ENCODE measurements at places on chromosomes 6 and 20.

- DNase-seq, result no peak
Observed at GRCh38 chr6:168724669-168725570, 283.9 kb downstream of the SMOC2 start.

DNA sequence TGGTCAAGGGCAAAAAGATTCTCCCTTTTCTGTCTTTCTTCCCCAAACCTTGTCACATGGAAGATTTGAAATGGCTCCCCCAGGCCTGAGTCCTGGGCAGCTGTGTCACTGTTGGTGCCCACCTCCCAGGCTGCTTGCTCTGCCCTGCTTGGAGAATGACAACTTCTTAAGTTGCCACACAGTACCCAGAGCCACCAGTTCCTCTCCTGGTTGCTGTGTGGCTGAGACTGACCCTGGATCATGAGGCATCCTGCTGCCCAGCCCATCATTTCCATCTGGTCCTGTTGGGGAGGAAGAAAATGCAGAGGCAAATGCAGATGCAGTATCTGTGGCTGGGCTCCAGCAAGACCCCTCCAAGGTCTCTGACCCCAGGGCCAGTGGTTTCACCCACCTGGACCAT is 113.7 kb downstream of the PHACTR3 start:
- DNase-seq, result no peak

DNA sequence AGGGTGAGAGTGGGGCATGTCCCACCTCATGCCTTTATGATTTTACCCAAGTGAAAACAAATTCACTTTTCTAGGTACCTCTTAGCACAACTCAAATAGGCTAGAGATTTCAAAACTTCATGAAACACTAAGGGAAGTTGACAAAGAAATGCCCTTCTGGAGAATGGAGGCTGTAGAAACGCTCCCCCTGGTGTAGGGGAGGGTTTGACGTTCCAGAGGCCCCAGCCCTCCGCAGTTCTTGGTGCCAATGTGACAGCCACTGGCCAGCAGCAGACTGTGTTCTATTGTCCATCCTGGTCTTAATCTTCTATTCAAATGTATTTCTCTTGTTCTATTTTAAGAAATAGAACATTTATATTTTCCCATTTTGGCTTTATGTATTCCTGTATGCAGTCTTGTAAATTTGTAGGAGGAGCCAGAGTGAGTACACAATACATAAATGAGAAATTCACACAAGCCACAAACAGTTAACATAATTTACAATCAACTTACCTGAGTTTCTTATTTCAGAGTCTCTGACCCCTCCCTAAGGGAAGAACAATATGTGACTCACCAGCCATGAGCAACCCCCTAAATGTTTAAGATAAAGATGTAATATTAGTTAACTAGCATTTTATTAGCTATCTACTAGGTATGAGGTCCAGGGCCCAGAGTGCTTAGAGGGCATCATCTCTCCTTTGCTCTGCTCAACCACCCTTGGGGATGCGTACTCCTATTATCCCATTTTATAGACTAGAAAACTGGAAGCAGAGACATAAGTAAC is 8.8 kb upstream of the MUC21 start:
- no peak for DNase-seq

DNA sequence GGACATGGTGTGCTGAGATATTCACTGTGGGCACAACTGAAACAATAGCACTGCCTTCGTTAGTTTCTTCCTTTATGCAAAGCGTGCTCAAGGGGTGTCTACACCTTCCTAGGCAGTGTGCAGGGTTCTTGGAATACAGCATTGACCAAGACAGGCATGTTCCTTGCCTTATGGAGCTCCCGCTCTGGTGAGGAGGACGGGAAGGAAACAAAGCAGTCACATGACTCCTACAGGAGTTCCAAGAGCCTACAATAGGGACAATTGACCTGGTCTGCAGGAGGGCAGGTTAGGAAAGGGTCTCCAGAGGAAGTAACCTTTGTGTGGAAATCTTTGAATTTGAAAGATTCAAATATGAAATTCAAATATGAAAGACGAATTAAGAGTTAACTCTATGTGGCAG is 25.8 kb upstream of the SIRPB2 start:
- DNase-seq, result no peak

- no peak for DNase-seq
Observed at GRCh38 chr6:20169119-20169557, 43.1 kb downstream of the MBOAT1 start.

- peak; percentile 55 for DNase-seq
Observed at GRCh38 chr6:87473419-87473903, 687 bp downstream of the SLC35A1 start.

GRCh38 chr6:54957698-54958097 is 111.1 kb downstream of the FAM83B start:
- no peak for DNase-seq

DNA sequence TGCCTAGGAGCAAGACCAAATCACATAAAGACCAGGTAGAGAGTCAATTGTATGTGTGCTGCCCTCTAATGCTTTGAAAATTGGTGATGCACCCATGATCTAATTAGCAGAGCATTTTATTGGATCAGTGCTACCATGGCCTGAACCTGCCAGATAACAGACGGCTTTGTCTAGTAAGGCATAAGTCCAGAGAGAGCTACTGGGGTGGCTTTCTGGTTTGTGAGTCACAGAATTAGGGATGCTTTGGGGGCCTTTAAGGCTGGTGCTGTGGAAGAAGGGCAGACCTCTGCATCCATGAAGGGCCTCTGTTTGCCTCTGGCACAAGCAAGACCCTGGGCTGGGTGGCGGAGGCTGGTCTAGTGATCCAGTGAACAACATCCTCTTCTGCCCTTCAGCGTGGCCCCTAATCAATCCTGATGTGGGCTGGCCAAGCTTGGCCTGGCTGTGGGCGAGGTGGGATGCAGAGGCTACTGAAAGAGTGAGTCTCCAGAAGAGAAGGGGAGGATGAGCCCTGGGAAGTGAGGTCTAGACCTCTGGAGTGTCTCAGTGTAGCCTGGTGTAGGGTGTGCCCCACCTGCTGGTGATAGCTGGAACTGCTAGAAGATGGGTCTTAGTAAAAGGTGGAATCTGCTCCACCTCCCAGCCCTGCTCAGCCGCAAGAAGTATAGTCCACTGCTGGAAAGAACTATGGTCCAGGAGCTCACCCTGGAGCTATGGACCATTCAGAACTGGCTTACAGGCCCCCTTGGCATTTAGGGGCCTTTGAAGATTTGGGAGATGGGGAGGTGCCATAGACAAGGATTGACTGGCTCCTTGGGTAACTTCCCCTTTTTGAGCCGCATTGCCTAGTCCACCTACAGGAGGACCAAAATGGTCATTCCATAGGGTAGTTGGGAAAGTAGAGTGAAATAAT is 36.7 kb upstream of the AAR2 start:
- DNase-seq, result peak; percentile 80

DNA sequence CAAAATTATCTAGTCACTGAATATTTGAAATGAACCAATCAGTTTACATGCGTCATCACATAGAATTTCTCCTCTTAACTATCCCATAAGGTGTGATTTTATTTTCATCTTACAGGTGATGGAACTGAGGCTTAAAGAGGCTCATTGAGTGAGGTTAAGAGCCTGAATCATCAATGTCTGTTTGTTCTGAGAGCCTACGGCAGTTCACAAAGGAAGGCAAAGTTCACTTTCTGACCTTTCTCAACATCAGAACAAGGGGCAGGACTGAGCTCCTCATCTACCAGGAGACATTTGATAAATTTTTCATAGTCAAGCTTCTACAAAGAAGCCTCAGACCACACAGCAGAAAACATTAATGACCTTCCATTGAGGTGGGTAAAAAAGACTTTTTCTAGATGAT is 54.9 kb upstream of the OLIG3 start:
- DNase-seq, result no peak

- no peak for DNase-seq
Observed at GRCh38 chr6:104325341-104326172, 534.2 kb downstream of the HACE1 start.

GRCh38 chr6:77466055-77466450 is 2.8 kb upstream of the HTR1B start:
- peak; percentile 53 for DNase-seq

- no peak for DNase-seq
Observed at GRCh38 chr6:82331031-82331773, 32.4 kb upstream of the TPBG start.

- no peak for DNase-seq
Observed at GRCh38 chr20:1632178-1632577, 12.4 kb upstream of the SIRPB1 start.

GRCh38 chr6:43170417-43170930 is 595 bp upstream of the SRF start:
- no peak for DNase-seq

DNA sequence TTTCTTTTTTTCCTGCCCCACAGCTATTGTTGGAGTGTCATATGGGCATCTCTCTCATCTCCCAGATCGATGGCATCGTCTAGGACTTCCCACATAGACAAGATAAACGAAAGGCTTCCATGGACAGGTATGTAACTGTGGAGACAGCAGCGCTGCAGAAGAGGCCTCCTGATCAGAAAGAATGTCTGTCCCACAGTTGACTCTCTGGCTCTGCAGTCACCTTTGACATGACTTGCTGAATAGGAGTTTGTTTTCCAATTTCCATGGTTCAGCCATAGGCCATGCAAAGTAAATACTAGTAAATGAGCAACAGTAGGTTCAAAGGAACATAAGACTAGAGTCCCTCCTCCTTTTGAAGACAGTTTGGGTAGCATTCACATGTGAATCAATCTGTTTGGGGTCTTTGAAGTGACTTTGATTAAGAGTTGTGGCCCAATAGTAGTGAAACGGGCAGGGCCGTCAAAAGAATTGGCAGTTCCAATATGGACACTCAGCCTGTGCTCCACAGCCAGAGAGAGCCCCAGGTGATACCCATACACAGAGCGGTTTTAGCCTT is 134.7 kb upstream of the IFNGR1 start:
- DNase-seq, result no peak

- peak; percentile 9 for DNase-seq
Observed at GRCh38 chr6:41470029-41470330, 76.2 kb upstream of the FOXP4 start.

DNA sequence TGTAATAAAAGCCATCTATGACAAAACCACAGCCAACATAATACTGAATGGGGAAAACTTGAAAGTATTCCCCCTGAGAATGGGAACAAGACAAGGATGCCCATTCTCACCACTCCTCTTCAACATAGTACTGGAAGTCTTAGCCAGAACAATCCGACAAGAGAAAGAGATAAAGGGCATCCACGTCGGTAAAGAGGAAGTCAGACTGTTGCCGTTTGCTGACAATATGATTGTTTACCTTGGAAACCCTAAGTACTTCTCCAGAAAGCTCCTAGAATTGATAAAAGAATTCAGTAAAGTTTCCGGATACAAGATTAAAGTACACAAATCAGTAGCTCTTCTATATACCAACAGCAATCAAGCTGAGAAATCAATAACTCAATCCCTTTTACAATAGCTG is 14.0 kb upstream of the RUNX2 start:
- no peak for DNase-seq

DNA sequence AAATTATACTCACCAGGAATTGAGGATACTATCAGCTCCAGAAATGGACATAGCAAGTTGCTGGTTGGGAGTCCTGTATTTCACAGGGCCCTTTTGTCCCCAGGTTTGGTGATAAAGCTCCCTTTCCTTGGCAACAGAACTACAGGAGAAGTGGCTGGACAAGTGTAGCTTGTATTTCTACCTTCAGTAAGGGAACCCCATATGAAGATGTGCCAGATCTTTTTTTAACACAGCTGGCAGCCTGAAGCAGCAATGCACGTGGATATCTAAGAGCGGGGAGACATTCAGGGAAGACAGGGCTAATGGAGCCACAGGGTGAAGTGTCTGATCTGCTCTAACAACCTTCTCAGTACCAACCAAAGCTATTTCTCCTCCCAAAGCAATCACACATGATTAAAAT is 373.9 kb upstream of the ID4 start:
- DNase-seq, result peak; percentile 77

DNA sequence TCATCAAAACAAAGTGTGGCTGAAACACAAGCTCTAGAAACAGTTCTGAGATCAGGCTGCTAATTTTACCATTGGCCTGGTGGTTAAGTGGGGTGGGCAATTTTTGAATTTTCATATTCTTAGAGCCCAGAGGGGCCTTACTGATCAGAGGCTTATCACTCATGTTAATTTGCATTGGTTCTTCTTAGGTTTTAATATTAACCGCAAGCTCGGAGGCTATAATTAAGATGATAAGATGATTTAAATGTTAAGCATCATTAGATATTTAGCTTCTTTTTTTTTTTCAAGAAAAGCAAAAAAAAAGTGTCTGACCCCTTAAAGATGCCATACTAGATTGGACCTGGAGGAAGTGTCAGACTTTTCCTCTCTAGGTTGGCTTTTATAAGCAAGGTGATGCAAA is 8.4 kb upstream of the POPDC3 start:
- DNase-seq, result no peak

GRCh38 chr6:89840538-89840937 is 10.9 kb downstream of the CASP8AP2 start:
- DNase-seq, result no peak

- DNase-seq, result no peak
Observed at GRCh38 chr6:11333132-11333849, 100.8 kb upstream of the NEDD9 start.

Measured in prostate gland (tissue), 2 donors.